ENCODE measurements at places on chromosomes 16 and 17. TPM values are rescaled to one million over a fixed set of nuclear protein-coding genes. Genes with fewer than 3 reads are reported as not detected.

DNAAF8 gene
- total RNA-seq, result not detected

KIF1C gene
- 47.4 TPM for total RNA-seq

SHBG gene
- not detected for total RNA-seq

P2RX1 gene
- 1.6 TPM for total RNA-seq

TP53TG3B gene
- not detected for total RNA-seq

GRAPL gene
- 9.9 TPM for total RNA-seq

LRRC36 gene
- total RNA-seq, result 1.6 TPM

CCL3 gene
- 75.4 TPM for total RNA-seq

CACNG1 gene
- not detected for total RNA-seq

MT1A gene
- 1.5 TPM for total RNA-seq

PRAC2 gene
- total RNA-seq, result not detected

ACSM3 gene
- 15.1 TPM for total RNA-seq

FN3KRP gene
- total RNA-seq, result 45.8 TPM

All from activated T-helper 17 cell treated with anti-CD3 and anti-CD28 coated beads, Interleukin-2, amount 50 U/mL, for 72 hours (primary cell).